ENCODE measurements at places on chromosomes 5 and 9.

DNA sequence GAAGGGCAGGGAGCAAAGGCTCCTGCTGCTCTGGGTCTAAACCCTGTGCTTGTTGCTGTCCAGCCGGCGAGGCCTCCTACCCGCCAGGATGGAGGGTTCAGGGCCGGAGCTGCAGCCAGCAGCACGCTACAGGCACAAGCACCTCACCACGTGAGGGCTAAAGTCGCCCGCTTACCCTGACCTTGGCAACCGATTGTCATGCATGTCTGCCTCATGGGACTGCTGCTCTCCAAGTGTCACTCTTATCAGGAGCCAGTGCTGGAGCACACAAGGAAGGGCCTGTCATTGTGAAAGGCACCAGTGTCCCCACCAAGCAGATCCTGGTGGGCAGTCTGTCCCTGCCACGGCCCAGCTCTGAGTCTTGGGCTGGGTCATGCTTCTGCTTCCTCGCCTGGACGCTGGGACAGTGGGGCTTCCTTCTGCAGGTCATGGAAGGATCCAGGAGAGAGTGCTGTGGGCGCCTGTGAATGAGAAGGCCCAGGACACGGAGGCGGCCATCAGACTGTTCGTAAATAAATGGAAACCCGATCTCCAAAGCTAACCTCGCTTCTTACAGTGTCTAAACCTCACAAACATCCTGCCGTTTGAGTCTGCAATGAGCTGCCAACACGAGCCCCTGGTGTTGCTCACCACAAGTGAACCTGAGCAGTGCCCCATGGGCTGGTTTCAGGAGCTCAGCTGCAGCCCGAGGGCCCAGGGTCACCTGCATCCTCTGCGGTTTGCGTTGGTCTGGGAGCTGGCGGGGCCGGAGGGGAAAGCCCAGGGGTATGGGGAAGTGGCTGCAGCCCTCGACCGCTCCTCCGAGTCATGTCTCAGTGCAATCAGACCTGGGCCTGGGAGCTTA is 58.2 kb upstream of the RXRA start:
- DNase-seq: no peak

DNA sequence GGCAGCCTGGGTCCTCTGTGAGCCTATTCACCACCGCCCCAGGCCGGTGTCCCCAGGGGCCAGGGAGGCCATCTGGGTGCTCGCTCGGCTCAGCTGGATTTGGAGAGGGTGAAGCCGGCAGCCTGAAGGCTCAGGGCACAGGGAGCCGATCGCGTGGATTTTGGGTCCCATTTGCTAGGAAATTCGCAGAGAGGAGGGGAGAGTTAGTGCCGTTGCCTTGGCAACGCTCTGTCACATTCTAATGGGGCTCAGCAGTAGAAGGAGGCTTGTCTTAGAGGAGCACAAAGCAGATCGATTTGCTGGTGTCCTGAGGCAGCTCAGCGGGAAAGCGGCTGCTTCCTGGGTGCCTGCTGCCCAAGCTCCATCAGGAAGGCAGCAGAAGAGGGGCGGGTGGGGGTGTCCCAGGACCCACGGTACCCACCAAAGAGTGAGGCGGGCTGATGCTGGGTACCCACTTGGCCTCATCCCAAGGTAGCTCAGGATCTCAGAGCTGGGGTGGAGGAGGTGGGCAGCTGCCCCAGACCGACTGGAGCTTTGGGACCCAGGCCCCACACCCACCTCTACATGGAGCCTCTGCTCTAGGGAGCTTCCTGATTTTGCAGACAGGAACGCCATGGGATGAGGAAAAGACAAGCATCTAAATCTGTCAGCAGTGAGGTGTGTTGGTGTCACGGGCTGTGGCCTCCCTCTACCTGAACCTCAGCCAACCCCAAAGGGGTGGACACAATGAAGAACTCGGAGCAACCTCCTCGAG is 17.1 kb upstream of the OLFM1 start:
- no peak for DNase-seq

- DNase-seq: no peak
Observed at GRCh38 chr5:6545770-6546690, 86.8 kb downstream of the NSUN2 start.

GRCh38 chr5:79602889-79603288 is 9.4 kb upstream of the TENT2 start:
- no peak for DNase-seq

- no peak for DNase-seq
Observed at GRCh38 chr5:66949066-66949465, 247.5 kb downstream of the CD180 start.

- DNase-seq: peak; percentile 79
Observed at GRCh38 chr5:151126199-151126645, 31.4 kb downstream of the ANXA6 start.

DNA sequence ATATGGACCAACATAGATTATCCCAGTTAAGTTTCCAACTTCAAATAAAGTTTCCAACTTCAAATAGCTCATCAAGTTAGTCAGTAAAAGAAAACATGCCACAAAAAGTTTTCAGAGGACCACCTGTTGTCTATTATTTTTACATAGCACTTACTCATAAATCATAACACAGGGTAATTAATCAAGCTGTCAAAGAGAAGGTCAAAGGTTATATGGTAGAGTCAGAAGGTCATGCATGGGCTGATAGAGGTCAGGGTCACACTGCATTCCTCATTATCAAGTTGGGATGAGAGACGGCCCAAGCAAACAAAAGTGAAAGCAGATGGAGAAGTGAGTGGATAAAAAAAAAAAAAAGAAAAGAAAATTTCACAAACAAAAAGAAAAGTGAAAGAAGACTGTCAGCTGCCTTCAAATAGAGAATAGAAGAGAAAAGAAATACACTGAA is 145.5 kb upstream of the POU5F2 start:
- DNase-seq: peak; percentile 12

DNA sequence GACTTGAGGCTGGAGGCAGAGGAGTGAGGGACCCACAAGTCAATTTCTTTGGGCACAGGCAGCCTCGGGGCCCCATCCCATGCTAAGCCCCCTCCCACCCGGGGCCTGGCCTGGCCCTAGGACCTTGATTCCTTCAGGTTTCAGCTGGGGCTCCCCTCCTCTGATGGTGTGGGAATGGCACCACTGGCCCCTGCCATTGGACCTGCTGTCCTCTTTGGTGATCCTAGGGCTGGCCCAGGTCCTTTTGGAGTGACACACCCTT is 10.5 kb downstream of the ERGIC1 start:
- no peak for DNase-seq

DNA sequence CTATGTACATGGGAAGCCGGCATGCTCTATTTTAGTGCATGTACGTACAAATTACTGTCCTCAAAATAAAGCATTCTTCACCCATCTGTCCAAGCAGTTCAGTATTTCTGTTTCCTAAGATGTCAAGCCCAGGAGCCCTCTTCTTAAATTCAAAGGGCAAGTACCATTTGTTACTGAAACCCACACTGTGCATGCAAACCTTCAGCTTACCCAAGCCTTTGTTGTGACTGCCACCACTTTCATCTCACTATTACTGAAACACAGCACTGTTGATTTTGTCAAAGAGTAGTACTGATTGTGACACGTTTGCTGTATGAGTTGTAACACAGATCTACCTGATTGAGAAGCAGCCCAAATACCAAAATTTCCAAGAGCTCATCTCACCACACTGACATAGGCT is 390.4 kb upstream of the IZUMO3 start:
- DNase-seq: no peak

DNA sequence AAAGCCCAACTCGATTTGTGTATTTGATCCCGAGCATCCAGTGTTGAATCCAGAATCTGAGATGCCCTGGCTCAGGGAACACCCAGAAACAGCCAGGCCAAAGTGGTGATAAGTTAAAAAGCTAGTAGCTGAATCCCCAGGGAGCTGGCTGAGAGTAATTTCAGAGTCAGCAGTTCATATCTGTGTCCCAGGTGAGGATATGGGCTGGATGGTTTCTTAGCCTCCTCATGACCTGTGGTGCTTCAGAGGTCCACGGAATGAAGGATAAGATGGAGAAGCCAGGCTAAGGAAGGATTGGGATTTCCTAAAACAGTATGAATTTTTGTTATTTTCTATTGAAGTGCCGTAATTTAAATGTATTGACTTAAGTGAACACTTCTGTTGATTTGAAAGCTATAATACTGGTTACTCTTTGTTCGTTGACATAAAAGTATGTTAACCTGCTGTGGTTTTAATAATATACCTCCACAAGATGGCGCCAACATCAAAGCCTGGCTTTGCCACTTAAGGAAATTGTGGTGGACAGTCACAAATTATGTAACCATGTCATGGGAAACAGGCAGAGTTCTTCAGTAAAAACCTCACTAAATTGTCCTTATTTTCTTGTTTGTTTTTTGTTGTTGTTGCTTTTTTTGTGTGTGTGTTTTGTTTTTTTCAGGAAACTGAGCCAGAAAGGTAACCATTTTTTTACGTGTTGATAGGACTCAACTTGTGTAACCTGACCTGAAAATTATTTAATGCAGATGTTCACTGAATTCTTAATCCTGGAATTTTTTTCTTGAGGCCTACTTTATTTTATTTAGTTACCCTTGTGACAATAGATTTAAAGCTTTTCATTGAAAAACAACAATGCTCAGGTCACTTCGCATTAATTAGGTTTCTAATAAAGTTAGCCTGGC is 11.4 kb downstream of the MTAP start:
- DNase-seq: peak; percentile 49

DNA sequence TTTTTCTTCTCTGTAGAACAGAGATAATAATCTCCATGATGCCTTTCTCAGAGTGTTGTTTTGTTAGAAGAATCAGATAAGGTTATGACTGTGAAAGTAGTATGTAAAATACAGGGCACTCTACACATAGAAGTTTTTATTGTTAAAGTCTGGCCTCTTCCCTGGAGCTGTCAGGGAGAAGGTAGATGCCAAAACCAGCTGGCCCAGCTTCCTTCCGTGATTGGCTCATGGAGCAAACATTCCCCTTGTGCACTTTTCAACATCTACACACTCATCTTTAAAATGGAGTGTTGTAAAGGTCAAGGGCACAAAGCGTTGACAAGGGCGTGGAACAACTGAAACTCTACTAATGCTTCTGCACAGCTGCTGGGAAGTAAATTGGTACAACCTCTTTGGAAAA is 7.4 kb upstream of the RNF183 start:
- DNase-seq: peak; percentile 19

GRCh38 chr5:98933445-98934072 is 4.8 kb upstream of the CHD1 start:
- no peak for DNase-seq

DNA sequence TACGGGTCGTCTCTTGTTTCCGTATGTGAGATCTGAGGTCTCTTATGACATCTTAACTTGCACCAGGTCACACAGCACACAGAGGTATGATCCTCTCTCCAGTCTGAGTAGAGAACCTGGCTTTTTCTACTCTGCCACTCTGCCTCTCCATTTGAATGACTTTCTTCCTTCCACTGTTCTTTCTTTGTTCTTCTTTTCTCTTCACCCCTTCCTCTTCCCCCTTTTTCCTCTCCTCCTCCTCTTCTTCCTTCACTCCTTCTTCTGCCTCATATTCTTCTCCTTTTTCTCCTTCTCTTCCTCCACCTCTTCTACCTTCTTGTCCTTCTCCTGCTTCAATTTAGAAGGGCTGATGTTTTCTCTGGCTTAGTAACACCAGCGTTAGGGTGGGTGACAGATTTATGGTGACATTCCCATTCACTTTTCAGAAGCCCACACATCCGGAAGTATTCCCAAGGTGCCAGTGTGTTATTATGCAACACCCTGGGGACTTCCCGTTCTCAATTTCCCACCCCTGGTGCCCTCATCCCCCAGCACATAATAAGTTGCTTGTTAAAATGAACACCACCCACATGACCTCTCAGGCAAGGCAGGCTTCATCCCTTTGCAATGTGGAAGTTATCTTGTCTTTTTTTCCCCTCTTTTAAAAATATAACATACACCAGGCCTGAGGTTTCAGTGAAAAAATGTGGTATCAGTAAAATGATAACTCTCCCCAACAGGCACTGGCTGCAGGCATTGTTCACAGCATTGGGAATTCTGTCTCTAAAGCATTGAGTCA is 122.0 kb downstream of the PAPPA start:
- DNase-seq: peak; percentile 26

DNA sequence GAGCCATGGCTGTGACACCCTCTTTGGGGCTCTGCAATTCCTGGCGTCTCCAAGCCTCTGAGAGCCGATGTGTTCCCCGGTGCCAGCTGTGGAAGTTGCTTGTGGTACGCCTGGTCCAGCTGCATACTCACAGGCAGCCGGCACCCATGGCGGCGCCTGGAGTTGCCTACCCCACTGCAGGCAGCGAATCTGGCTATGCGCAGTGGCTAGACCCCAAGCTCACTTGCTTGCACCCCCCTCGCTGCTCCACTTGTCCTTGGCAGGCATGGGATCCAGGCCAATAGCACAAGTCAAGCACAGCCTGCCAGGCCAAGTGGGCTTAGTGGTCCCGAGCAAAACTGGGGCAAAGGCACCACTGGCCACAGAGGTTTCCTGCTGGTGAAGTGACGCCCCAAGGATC is 24.7 kb upstream of the GABRA6 start:
- no peak for DNase-seq

DNA sequence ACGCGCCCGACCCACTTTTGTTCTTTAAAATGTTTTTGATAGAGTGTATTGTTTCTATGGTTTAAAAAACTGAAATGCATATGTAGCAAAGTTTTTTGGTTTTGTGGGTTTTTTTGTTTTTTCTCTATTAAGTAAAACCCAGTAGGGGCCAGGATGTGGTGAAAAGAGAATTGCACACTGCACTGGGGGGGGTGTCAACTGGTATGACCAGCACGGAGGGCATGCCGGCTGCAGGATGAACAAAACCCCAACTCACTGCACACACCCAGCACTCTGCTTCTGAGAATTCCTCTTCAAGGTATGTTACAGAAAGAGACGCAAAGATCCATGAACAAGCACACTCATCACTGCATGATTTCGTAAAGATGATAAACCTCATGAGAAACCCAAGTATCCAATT is 75.0 kb downstream of the STK10 start:
- DNase-seq: no peak

GRCh38 chr5:142063878-142064331 is 44.7 kb upstream of the NDFIP1 start:
- peak; percentile 76 for DNase-seq

DNA sequence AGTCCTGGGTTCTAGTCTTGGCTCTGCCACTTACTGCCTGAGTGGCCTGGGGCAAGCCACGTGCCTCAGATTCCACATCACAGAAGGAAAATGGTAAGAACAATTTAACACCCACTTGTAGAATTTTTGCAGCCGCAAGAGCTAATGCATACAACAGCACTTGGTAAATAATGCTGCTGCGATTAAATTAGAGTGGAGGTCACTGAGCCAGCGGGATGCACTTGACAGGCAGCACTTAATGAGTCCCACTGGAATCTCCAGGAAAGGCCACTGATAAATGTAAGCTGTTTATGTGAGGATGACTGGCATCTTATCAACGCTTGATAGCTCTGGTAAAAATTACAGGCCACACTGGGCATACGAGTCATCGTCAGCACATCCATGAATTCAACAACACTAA is 59.4 kb upstream of the UBTD2 start:
- DNase-seq: no peak
